ENCODE measurements at places on chromosomes 6 and 20.

DNA sequence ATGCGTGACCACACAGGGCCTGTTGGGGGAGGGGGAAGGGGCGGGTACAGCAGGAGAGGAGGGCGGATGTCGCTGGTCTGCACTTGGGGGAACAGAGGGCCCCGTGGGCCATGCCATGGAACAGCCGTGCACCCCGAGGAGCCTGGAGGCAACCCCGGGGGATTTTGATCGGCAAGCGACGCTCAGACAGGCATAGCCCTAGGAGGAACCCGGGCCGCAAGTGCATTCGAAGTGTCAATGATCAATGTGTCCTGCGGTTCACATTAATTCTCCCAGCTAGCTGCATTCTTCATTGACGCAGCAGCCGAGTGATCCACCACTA, 772.8 kb upstream of the DEFB115 start:
- no peaks in the 10 kb centered on the region for H3K4me1 ChIP-seq
- H3K27me3 ChIP-seq = peaks cover 15% of the 10 kb centered on the region
- H3K36me3 ChIP-seq = peaks cover 3% of the 10 kb centered on the region
- H3K27ac ChIP-seq = no peak overlapping the region

GRCh38 chr6:169093770-169094551, 159.7 kb downstream of the THBS2 start:
- H3K27ac ChIP-seq = no peak overlapping the region
- H3K36me3 ChIP-seq = peaks cover 2% of the 10 kb centered on the region
- no peak overlapping the region for H3K4me3 ChIP-seq
- DNase-seq = no peak
- no peaks in the 10 kb centered on the region for H3K4me1 ChIP-seq
- peaks cover 3% of the 10 kb centered on the region for H3K27me3 ChIP-seq

GRCh38 chr6:104955491-104955890, 1.4 kb upstream of the LIN28B start:
- DNase-seq = no peak
- no peak overlapping the region for H3K4me3 ChIP-seq
- H3K27me3 ChIP-seq = peaks cover 83% of the 10 kb centered on the region
- no peak overlapping the region for H3K27ac ChIP-seq
- H3K36me3 ChIP-seq = peaks cover 6% of the 10 kb centered on the region

- no peak for DNase-seq
- H3K4me1 ChIP-seq = no peaks in the 10 kb centered on the region
- no peaks in the 10 kb centered on the region for H3K27me3 ChIP-seq
- H3K36me3 ChIP-seq = no peaks in the 10 kb centered on the region
- H3K27ac ChIP-seq = no peak overlapping the region
Measured at GRCh38 chr20:9374072-9374471, 140.3 kb upstream of the LAMP5 start.

- DNase-seq = no peak
- no peak overlapping the region for H3K27ac ChIP-seq
- H3K4me1 ChIP-seq = no peaks in the 10 kb centered on the region
- H3K4me3 ChIP-seq = no peak overlapping the region
- H3K27me3 ChIP-seq = peaks cover 33% of the 10 kb centered on the region
- H3K36me3 ChIP-seq = no peaks in the 10 kb centered on the region
Measured at GRCh38 chr6:99232056-99232455, 117.4 kb downstream of the FAXC start.

DNA sequence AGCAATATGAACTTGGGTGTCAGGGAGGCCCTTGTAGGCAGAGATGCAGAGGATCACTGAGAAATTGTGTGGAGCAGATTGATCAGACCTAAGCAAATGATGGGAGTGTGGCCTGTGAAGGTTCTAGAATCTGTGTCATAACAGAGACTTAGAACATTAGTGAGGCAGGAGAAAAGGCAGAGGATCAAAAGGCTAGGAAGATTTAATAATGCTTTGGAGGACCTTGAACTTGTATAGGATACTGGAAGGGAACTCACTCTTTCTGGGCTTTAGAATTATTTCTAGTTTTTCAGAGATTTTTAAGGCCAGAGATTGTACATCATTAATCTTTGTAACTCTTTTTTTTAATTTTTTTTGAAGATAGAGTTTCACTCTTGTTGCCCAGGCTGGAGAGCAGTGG, at the start of gene TSBP1:
TSBP1 (minus strand) TSS at position 101 of the 400 bp plus-strand sequence. CDS start 197 bp downstream, outside the sequence.
- H3K27ac ChIP-seq = no peak within 1 kb of the TSS
- DNase-seq = no peak
- H3K27me3 ChIP-seq = peaks cover 23% of the 10 kb centered on the region
- H3K4me3 ChIP-seq = no peak within 1 kb of the TSS
- no peaks in the 10 kb centered on the region for H3K4me1 ChIP-seq

Measured in activated naive CD8-positive, alpha-beta T cell treated with anti-CD3 and anti-CD28 coated beads for 36 hours (primary cell).